ENCODE measurements at places on chromosomes 5 and 9.

DNA sequence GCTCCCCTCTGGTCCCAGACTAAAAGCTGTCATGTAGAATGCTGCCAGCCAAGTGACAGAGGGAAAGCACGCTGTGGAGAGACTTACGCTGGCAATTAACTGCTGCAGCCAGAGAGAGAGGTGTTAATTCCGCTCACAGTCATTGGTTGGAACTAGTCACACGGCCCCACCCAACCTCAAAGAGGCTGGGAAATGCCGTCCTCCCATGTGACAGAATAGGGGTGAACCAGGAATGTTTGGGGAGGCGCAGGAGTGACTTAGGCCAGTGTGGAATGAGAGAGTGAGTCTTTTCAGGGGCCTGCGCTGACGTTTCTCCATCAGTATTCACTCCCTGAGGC lies 87.6 kb downstream of the AMBP start:
- DNase-seq: no peak

DNA sequence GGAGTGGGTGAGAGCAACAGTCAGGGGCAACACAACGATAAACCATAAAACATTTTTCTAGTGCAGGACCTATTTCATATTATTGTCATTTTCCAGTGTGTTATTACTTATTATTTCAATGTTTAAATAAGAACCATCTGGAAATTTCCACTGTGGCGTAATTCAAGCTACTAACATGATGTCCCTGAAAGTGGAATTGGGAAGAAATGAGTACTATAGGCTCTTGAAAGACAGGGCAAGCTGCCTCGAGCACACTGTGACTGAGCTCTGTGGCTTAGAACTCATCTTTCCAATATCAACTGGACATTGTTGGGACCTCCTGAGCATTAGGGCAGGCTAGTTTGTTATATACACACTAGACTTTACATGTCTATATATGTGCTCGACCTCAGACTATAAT lies 182.9 kb upstream of the RIOK2 start:
- DNase-seq: no peak

DNA sequence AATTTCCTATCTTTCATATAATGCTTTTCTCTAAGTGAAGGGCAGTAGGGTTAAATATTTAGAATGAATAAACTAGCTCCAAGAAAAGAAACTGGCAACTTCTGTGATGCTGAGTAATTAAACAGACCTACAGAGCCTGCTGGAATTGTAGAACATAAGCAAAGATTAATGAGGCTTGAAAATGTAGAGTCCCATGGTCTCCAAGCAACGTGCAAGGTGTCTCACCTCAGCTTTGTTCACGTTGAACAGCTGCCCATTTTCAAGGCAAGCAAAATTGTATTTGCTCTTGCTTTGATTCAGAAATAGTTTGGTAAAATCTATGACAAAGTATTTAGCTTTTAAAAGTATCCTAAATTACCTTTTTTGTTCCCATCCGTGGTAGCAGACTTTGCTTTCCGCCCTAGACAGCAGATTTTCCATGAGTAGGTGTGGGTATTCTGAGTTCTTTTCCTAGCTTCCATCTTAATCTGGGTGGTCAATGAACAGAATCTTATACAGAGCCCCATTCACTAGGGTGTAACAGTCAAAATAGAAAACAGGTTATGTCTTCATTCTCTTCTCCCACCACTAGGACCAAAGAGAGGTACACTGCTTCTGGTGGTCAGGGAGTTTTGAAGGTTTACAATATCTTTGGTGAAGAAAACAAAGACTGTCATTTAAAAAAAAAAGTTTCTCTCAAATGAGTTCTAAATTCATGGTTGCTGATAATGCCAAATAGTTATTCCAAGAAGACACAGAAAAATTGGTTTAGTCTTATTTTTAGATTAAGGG lies 52.1 kb upstream of the TYRP1 start:
- DNase-seq: no peak

DNA sequence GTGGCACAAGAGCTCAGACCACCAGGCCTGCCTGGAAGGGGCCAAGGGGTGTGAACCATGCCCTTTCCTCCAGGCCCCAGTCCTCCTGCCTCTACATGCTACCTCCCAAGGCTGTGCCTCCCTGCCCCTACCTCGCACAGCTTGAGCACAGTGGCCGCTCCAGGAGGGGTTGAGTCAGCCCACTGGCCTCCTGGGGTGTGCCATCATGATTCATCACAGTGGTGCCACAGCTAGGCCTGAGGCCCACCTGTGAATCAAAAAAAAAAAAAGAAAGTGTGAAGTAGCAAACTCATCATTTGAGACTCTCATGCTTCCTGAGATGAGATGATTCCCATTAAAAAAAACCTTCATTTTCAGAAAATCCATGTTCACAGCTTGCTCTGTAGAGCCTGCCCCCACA lies 240.5 kb downstream of the HSPA4 start:
- DNase-seq: no peak

DNA sequence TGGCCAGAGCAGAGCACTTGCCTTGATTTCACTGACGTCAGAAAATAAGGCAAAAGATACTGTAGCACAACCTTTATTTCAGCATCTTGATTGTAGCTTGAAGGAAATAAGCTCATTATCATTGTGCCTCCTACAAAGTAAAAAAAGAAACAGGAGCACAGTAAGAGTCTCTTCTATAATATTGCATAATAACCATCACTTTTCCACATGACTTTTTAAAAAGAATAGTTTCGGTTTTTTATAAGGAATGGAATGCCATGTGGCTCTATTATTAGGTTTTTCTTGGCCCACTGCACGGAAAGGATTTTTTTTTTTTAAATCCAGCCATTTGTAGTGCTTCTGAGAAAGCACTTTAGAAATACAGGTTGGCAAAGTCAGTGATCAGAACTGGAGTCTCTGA lies 655.3 kb downstream of the LRRC70 start:
- DNase-seq: peak; percentile 27

Measured in AG10803 (cell line).